GM06990 (cell line): ENCODE measurements at places on chromosomes 4 and X.

DNA sequence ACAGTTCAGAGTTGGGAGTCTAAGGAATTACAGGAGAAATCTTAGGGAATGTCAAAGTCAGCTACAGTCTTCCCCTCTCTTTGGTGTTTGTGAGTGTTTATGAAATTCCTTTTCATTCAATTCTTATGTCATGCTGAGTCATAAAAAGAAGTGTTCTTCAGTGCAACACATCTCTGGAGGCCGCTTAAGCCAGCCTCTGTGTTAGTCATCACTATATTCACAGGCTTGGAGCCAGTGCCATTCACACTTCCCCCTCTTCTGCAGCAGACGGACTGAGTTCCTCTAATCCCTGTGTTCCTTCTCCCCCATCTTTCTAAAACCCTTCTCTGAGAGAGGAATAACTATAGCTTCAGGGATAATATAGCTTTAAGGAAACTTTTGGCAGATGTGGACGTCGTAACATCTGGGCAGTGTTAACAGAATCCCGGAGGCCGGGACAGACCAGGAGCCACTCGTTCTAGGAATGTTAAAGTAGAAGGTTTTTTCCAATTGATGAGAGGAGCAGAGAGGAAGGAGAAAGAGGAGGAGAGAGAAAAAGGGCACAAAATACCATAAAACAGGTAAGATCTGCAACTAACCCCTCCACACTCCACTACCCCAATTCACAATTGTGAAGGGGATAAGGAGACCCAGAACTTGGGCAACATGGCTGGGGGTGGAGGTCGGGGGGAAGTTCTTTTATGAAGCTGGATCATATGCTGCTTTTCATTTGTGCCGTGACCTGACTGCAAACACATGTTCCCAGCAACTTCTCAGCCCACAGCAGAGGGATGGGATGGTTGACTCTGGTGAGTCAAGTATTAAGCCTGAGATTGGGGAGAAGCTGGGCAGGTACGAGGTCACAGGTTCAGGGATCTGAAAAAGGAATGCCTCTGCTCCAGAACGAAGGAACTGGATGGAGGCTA, at the start of gene SRPX2:
SRPX2 (plus strand) TSS at position 244 of the 905 bp plus-strand sequence. CDS start 2,124 bp downstream, outside the sequence.
- no peak for DNase-seq

DNA sequence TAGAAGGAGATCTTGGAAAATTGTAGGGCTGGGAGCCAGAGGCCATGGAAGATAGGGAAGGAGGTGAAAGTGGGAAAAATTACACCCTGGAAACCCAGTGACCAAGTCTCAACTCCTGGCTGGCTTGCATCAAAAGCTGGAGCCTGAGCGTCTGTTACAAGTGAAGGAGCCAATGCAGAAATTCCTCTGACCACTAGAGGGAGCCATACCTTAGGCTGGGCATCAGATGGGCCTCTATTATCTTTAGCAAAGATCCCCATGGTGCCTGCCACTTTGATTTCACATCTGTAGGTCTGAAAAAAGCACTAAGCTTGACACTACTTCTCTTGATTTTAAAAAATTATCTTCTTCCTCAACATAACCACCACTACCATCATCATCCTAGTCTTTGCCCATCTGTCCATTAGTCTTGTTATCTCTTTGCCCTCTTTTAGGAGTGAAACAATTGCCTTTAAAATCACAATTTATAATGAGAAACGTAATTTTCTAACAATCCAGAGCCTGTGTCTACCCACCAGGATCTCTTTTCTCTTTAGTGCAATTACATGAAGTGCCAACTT, 62.9 kb downstream of the ANAPC4 start:
- DNase-seq = no peak

GRCh38 chr4:8114456-8115202, 44.0 kb downstream of the ABLIM2 start:
- no peak for DNase-seq

DNA sequence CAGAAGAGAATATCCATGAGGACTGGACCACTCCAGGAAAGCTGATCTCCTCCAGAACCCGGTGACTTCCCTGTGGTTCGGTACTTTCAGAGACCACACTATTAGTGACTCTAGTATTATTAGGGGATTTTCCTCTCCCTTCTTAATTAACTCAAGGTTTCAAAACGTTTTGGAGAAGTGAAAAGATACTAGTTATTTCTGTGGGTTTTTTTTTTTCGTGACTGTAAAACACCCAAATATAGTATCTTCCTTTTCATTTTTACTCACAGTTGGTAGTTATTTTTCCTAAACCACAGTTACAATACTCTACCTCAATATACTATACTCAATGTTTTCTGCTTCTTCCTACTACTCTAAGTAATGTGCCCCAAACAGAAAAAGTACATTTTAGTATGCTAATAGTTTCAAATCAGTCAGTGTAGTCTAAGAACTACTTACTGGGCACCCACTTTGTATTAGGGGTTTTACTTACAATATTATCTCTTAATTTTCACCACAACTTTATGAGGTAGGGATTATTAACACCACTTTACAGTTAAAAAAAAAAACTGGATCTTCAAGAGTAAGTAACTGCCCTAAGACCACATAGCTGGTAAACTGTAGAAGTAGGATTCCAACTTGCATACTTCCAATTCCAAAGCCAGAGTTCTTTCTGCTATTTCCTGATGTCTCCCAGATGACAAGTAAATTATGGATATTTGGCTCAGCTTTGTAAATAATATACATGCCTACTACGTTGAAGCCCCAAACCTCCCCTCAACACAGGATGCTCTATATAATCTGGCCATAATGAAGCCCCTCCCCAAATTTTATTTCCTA, 45.0 kb downstream of the SLC9A7 start:
- peak; percentile 82 for DNase-seq

DNA sequence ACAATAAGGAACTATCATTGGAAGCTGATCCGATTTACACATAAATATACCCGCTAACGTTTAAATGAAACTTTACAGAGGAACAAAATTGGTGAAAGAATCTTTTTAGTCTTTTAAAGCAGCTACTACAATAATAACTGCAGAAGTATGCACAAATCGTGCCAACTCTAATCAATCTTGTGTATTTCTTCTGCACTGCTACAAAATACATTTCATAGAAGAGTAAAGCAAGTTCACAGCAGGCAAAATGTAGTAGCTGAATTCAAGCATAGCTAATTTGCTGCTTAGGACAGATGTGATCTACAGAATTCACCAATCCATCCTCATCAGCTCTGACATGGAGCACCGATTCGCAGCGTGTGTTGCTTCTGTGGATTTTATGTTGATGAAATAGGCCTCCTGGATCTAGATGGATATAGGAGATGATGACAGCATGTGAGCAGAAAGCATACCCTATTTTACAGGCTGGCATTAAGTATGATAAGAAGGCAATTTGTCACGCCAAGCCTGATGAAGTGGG, 367.3 kb upstream of the FGF13 start:
- DNase-seq = no peak

DNA sequence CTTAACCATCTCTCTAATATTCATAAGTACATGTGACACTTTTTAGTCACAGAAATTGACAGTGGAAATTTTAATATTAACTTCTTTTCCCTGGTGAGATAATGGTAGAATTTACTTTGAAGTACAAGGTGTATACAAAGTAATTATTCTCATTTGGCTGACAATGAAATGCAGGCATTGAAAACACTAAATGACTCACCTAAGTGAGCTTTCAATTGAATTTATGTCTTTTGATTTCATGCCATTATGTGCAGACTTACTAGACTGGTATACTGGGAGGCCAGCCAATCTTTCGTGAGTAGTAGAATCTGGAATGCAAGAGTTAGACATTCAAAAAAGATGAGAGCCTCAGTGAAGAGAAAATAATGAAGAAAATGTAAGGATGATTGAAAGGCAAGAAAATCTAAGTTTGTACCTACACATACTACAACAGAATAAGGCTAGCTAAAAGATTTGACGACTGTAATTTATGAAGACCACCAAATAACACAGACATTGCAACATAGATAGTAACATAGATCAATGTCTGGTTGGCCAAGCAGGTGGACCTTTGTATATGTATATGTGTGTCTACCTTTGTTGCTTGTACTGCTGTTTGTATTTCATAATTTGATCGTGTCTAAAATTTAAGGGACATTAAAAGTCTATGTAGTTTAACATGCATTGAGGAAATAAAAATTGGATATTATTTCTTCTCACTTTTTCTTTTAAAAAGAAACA, 459.7 kb downstream of the IL15 start:
- no peak for DNase-seq

DNA sequence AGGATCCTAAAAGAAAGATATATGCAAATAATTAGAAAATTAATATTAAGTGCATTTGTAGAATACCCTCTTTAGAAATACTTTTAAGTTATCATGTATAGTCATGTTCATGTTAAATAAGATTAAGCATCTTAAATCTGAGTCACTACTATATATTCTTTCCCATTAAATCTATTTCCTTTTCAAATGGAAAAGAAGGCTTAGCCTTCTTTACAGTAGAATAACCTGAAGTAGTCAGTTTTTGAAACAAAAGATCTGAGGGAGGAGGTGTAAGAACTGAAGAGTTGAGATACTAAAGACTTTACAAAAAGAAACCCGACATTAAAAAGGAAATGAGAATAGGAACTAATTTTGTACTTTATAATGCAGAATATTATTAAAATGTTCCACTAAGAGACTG, 14.7 kb upstream of the HSD17B13 start:
- DNase-seq = no peak

GRCh38 chr4:121650741-121651140, 46.0 kb downstream of the ANXA5 start:
- DNase-seq = no peak

- no peak for DNase-seq
These were observed 105.6 kb downstream of the HNRNPD start for GRCh38 chr4:82268050-82268825.

GRCh38 chrX:54043541-54044125, 640 bp downstream of the PHF8 start:
- DNase-seq = no peak

DNA sequence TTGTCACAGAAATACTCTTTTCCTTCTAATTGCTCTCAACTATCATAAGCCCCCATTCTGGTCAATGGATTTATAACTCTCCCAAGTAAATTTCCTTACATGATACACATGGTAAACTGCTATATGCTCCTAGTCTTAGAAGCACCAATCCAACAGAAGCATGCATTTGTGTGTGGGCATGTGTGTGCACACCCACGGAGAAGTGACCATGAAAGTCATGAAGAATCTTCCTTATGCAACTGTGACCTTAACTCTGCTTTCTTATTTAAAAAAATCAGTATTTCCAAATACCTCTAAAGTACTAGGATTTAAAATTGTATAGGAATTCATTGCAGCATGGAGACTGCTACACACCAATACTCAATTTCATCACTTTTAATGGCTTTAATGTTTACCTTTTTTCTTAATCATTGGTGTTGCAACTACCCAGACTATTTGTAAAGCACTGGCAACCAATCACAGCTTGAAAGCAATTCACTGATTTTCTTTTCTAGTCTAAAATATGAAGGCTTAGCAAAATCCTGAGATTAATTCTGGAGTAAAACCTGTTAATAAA, 47.6 kb downstream of the MAML3 start:
- DNase-seq = no peak

DNA sequence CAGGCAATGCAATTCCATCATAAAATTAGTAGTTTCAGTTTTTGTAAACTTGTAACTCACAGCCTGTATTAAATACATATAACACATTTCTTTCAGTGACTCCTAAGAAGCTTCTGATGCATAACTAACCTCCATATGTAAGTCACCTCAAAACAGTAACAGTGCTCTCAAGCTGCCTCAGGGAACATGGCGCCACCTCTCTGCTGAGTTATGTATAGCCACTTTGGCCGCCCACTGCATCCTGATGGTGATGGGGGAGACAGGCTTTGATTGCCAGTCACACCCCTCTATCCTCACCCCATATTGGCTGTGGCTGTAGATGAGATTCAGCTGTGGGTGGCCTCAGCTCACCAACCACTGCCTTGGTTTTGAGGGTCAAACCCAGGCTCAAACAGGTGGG, 54.3 kb downstream of the LRBA start:
- DNase-seq = peak; percentile 21

DNA sequence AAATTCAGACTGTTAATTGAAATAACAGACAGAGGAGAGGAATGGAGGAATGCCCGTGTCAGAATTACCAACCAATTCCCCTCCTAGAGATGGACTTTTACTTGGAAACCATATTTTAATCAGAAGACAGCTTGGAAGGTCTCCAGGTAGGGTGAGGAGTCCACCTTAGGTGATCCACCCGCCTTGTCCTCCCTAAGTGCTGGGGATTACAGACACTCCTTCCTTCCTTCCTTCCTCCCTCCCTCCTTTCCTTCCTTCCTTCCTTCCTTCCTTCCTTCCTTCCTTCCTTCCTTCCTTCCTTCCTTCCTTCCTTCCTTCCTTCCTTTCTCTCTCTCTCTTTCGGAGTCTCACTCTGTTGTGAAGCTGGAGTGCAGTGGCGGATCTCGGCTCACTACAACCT, 328.0 kb downstream of the RAPGEF2 start:
- DNase-seq = no peak

- no peak for DNase-seq
These were observed 72.3 kb downstream of the SLIT2 start for GRCh38 chr4:20323991-20324390.

GRCh38 chrX:135328421-135329005, 19.2 kb downstream of the ETDC start:
- no peak for DNase-seq

GRCh38 chr4:15110120-15110571, 107.9 kb downstream of the CPEB2 start:
- DNase-seq = no peak

DNA sequence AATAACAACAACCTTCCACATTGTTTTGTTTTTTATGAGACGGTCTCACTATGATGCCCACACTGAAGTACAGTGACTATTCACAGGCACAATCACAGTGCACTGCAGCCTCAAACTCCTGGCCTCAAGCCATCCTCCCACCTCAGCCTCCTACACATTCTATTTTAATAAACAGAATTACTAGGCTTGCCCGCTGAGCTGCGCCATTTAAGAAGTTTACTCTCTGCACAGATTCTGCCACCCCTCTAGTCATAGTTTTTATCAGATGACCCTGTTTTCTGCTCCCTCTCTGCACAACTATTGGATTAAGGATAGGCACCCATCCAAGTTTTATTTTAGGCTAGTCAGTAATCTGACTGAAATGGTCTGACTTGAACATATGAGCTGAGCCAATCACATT, 11.3 kb upstream of the COX18 start:
- no peak for DNase-seq

GRCh38 chr4:52894443-52894842, 32.3 kb downstream of the RASL11B start:
- DNase-seq = no peak

- no peak for DNase-seq
These were observed 43.8 kb downstream of the PJA1 start for GRCh38 chrX:69121321-69122000.

- DNase-seq = no peak
These were observed 4.3 kb downstream of the CLGN start for GRCh38 chr4:140423106-140423505.

DNA sequence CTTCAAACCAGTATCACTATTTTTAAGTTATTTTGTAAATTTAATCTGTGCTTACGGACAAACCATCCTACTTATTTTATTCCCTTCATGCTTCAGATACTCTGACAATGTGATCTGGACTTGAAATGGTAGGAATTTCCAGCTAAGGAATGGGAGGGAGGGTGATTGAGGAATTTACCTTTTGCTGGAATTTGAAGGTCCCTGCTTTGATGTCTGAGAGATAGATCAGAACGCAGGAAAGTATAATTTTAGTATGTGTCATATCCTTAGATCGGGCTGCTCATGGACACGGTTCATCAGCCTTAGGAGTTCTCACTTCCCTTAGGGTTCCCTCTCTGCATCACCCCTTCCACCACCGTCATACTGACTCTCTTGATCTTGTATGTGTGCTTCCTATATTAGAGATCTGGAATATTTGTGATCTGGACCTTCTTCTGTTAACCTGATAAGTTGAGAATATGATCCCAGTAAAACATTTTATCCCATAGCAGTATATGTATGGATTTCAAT, 16.8 kb downstream of the OCRL start:
- DNase-seq = no peak
